CD4-positive, alpha-beta memory T cell (primary cell): ENCODE measurements at places on chromosomes 13 and 19.

DNA sequence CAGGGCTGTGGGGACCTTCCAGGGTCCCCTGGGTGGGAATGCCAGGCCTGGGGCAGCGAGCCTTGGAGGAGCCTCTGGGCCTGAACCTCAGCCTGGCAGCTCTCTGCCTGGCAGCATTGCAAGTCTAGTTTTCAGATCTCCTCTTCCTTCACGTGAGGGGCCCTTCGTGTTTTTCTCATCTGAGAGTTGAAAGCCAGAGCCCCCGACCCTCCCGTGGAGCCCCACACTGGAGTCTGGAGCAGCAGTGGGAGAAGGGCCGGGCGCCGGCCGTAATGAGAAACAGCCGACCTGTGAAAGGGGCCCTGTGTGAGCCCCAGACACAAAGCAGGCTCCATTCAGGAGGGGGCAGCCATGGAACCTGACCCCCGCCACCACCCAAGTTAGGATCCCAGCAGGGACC is 19.3 kb downstream of the TMED1 start:
- no peak for DNase-seq

- no peak for DNase-seq
Measured at GRCh38 chr19:31347828-31348392, 1.3 kb downstream of the TSHZ3 start.

DNA sequence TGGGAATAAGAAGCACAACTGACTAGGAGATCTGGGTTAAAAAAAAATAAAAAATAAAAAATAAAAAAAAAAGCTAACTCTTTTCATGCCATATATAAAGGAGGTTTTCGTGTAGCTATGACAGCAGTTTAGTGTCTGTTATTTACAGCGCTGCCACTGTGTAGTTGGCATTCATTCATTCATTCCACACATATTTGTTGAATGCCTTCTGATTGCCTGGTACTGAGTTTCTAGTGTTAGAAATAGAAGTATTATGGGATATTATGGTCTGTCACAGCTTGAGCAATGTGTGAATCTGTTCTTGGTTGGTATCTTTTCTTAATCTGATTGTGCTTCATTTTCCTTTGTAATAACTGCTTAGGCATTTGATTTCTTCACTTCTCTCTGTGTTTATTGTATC is 237.4 kb downstream of the NBEA start:
- no peak for DNase-seq

DNA sequence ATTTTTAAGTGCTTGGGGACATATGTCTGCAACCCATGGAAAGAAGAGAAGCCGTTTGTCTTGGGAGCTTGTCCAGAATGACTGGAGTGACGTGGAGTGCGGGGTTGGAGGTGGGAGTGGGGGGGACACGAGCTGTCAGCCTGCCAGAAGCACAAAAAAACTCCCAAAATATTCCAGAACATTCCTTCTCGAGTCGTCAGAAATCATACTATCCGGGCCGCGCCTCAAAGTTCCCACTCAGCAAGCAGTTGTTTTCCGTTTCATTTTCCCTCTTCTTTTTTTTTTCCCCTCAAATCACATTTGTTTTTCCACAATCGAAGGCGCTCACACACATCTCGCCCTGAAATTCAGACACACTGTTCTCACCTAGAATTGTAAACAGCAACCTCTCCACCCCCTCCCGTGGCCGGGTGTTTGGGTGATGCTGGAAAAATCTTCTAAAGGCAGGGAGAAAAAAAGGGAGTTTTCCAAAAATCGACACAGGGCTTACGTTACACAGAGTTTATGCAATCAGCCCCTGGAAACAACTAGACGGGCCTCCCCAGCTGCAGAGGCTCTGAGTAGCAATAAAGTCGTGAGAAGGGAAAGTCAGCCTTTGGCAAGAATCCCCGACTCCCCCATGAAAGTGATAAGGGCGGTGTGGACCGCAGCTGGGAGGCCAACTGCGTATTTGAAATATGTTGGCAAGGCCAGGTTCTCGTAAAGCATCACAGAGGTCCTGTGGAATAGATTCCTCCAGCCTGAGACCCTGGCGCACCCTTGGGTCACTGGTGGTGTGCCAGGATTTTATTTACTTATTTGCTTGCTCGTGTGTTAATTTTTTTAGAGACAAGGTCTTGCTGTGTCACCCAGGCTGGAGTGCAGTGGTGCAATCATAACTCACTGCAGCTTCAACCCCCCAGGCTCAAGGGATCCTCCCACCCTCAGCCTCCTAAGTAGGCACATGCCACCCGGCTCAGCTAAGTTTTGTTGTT is 31.2 kb upstream of the KLF2 start:
- no peak for DNase-seq

GRCh38 chr13:32616883-32617511 is 30.7 kb downstream of the PDS5B start:
- DNase-seq = no peak

DNA sequence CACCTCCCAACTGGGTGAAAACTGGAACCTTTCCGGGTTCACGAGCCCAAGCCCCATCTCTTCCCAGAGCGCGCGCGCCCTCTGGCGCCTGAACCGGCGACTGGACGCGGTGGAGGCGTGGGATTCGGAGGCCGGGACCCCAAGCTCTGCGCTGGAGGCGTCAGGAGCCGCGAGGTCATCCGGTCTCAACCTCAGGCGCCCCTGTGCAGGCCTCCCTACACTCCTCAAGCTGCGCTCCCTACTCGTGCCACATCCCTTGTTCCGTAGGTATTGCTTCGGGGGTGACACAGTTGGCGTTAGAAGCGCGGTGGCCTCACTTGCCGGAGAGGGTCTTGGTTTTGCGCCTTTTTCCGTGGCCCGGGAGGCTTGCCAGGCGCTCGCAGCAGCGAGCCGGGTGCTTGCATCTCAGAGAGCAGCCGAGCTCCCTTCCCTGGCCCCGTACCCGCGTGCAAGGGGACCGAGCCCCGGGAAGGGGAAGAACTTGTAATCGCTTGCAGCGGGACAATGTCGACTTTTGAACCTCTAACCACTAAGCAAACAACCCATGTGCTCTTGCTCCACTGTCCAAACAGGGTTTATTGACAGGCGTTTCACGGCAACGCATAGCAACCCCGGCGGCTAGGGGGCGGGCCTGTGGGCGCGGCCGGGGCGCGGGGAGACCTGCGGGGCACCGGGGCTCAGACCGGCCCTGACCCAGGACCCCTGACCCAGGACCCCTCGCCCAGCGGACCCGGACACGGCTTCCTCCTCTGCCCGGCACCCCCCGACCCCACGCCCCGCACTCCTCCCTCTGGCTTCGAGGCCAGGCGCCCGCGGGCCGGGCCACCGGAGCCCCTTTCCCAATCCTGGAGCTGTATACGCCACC is 8.5 kb downstream of the CDX2 start:
- no peak for DNase-seq

GRCh38 chr19:44753932-44754749 is 5.6 kb downstream of the BCL3 start:
- DNase-seq = peak; percentile 51

GRCh38 chr19:10115392-10116084 is 4.0 kb downstream of the P2RY11 start:
- DNase-seq = no peak

GRCh38 chr13:34361560-34361959 is 543.6 kb downstream of the RFC3 start:
- DNase-seq = no peak

GRCh38 chr19:46784262-46785053 is 3.9 kb downstream of the SLC1A5 start:
- peak; percentile 19 for DNase-seq

DNA sequence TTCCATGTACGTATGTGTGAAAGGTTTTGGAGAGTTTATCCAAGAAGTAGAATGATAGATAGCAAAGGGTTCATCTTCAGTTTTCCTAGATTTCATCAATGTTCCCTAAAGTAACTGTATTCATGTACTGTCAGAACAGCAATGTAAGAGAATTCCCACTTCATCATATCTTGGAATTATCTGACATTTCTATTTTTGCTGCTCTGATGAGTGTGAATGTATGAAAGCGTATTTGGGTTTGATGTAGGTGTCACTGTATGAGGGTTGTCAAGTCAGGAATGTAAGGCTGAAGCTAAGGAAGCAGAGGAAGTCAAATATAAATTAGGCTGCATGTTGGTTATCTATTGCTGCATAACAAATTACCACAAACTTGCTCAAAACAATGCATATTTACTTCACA is 7.2 kb upstream of the KATNAL1 start:
- DNase-seq = no peak

DNA sequence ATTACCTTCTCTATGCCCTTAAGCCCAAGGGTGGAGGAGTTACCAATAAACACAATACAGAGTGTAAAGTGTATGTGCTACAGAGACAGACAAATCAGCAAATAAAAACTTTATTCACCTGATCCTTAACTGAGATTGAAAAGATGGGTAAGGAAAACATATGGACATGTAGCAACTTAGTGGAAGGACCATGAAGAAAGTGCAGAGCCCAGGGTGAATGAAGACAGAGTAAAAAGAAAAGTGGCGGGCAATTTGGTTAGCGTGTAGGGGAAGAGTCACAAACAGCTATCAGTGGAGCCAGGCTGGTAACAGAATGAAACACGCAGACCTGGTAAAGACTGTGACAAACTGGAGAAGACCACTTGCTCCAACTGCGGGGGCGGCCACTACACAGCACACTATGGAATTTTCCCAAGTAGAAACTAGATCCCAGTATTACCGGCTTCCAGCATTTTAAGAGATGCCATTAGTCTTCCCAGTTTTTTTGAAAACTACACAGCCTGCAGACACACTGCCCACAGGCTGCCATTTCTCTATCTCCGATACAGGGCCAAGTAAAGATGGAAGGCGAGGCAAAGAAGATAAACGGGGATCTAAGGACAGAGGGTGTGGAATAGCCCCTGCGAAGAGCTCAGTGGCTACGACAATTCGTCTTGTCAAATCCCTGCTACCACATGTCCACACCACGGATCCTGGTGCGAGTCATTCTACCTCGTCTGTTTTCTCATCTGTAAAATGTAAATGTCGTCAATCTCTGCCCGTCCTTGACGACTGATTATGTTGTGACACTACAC is 1.2 kb downstream of the UQCRFS1 start:
- no peak for DNase-seq

- DNase-seq = no peak
Measured at GRCh38 chr19:30625947-30626625, 253.9 kb downstream of the ZNF536 start.

GRCh38 chr19:18700501-18701249 is 17.2 kb downstream of the CRTC1 start:
- DNase-seq = peak; percentile 70

GRCh38 chr13:87280139-87280538 is 391.0 kb upstream of the SLITRK5 start:
- DNase-seq = no peak

DNA sequence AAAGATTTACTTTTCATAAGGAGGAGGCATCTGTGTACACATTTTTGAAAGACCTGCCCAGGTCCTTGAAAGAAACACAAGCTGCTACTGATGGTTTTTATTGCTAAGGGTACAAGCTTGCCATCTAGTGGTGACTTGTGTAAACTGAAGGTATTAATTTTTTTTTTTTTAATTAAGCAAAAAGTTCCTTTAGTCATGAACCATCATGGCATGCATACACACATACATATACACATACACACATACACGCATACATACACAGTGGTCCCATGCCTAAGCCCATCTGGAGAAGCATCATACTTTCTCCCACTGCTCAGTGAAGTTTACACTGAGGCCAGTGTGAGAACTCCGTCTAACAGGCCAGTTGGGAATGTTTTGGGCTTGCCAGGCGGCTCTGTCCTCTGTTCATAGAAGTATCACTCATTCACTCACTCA is 312.5 kb downstream of the DCLK1 start:
- DNase-seq = no peak

GRCh38 chr13:30159446-30159839 is 147.9 kb downstream of the KATNAL1 start:
- no peak for DNase-seq

GRCh38 chr19:4267101-4267900 is 11.8 kb upstream of the SHD start:
- DNase-seq = peak; percentile 57

- DNase-seq = no peak
Measured at GRCh38 chr13:28710161-28710560, 8.6 kb downstream of the SLC46A3 start.

DNA sequence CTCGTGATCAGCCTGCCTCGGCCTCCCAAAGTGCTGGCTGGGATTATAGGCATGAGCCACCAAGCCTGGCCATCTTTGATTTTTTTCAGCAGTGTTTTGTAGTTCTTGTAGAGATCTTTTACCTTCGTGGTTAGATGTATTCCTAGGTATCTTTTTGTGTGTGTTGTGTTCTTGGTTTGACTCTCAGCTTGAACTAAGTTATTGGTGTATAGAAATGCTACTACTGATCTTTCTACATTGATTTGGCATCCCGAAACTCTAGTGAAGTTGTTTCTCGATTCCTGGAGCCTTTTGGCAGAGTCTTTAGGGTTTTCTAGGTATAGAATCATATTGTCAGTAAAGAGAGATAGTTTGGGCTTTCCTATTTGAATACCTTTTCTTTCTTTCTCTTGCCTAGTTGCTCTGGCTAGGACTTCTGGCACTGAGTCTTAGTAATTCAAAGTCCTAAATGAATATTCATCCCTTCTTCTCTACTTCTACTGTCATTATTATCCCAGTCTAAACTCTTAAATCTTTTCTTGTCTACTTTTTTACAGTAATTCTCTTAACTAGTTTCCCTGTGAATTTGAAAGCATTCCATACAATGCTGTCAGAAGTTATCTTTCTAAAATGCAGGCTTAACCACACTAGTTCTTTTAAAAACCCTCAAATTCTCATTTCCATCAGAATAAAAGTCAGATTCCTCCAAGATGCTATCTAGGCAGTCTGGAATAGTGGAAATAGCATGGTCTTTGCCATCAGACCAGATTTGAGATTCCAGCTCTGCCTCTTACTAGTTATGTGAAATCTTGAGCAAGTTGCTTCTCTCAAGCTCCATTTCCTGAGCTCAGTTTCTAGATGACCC is 7.0 kb downstream of the GPR18 start:
- DNase-seq = no peak

DNA sequence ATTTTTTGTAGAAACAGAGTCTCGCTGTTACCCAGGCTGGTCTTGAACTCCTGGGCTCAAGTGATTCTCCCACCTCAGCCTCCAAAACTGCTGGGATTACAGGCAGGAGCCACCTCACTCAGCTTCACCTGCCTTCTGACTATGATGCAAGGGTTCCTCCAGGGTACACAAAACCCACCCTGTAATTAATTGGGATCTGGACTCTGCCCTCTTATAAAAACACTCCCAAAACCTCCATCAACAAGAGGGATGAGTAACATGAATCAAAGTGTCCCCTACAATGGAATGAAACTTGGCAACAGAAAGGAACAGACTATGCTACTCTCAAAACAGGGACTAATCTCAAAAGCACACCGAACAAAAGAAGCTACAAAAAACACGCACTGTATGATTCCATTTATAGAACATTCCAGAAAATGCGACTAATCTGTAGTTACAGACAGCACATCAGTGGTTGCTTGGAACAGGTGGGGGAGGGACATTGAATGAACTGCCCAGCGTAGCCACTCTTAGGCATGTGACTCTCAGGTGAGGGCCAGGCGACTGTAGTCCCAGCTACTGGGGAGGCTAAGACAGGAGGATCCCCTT is 3.2 kb upstream of the PRR36 start:
- no peak for DNase-seq
